ENCODE measurements at places on chromosomes 1 and 21.

DNA sequence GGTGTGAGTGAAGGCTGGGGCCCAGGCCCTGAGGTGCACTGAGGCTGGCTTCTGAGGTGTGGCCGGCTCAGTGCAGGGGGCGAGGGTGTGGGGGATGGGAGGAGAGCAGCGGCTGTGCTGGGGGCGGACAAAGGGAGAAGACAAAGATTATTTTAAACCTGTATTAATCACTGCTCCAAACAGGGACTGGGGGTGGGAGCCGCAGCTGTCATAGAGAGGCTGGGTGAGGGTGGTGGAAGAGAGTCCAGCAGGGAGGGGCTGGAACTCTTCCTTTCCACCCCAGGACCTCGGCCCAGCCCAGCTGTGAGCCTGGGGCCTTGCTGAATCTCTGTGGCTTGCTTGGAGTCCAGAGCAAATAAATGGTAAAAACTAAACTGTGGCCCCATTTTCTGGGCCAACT is 106.9 kb downstream of the KCND3 start:
- DNase-seq, result no peak

DNA sequence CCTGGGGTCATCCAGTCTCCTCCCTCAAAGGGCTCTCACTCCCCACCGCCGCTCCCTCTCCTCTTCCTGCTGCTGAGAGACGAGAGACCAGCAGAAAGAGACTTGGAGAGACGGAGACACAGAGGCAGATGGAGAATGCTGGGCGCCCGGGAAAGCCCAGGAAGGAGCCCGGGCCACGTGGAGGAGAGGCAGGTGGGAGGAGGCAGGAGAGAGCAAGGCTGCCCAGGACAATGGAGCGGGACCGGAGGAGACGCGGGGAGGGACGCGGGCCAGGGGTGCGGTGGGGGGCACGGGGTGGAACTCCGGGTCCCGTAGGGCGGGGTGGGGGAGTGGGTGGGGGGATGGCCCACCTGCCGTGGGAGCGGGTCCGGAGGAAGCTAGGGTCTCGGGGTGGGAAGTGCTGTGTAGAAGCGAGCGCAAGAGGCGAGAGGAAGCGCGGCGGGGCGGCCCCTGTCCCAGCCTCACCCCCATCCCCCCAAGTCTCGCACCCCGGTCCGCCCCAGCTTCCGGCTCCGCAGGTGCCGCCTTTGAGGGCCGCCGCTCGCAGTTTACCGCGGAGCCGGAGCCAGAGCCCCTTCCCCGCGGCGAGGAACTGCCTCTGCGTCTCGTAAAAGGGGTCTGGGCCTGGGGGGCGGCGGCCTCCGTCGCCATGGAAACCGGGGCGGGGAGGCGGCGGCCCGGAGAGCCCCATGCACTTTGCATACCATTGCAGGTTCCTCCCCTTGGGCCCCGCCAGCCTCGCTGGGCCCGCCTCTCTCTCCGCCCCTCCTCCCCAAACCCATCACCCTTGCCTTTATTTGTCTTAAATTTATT is 11.7 kb upstream of the EPHA2 start:
- DNase-seq, result no peak

DNA sequence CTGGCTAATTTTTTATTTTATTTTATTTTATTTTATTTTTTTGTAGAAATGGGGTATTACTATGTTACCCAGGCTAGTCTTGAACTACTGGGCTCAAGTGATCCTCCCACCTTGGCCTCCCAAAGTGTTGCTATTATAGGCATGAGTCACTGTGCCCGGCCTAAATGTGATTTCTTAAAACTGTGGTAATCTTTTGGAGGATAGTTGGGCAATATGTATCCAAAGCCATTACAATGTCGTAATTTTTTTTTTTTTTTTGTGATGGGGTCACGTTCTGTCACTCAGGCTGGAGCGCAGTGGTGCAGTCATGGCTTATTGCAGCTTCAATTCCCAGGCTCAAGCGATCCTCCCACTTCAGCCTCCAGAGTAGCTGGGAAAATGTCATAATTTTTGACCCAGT is 14.2 kb downstream of the ETV3L start:
- DNase-seq, result no peak

GRCh38 chr1:26328597-26328996 is 10.8 kb downstream of the CD52 start:
- DNase-seq, result no peak

DNA sequence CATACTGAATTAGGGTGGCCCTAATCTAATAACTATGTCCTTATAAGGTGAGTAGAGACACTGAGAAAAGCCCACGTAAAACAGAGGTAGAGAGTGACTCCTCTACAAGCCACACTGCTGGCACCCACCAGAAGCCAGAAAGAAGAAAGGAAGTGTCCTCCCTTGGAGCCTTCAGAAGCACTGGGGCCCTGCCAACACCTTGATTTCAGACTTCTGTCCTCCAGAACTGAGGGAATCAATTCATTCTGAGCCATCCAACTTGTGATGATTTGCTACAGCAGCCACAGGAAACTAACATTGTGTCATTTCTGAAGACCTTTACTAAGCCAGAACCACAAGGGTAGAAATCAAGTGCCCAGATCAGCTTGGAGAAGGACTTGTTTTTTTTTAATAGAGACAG is 15.0 kb downstream of the GNB1 start:
- DNase-seq, result no peak

DNA sequence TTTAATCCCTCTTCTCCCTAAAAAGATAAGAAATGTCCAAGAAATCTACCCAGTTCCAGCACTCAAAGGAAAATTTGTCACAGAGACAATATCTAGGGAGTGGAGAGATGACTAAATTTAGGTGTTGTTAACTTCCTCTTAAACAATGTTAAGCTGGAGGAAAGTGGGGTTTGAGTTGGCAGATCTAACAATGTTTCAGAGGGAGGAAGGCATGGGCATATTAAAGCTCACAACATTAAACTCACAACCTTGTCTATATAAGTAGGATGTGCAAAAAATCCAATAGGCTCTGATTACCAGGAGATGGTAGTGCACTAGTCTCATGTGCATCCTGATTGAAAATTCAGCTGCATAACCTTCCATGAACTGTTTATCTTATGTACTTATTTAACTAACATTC is 190.1 kb downstream of the BARHL2 start:
- no peak for DNase-seq

DNA sequence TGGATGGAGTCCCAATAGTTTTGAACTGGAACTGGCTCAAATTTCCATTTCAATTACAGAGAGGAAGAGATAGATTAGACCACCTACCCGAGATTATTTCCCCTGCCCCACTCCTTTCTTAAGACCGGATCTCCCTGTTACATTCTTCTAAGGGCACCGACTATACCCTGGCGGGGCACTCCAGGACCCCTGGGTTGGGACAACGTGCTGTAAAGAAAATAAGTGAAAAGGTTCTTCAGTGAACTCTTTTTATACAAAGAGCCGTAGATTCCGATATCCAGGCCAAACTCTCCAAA is 6.7 kb downstream of the NR5A2 start:
- DNase-seq, result no peak

DNA sequence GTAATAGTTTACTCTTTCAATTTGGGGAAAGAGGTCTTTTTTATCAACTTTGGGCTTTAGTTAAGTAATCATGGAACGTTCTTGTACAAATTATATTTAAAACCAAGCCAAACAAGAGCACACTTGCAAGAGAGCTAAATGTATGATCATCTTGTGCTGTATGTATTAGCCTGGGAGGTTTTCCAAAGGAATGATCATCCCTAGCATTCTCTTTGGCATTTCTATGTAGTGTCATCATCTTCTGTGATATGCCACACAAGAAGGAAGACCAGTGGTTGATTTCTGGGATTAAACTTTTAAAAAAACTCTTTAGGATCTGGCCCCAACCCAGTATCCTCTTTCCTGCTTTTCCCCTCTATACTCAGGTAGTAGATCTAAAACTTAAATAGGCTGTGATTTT is 38.4 kb upstream of the KCNQ4 start:
- DNase-seq, result peak; percentile 26

DNA sequence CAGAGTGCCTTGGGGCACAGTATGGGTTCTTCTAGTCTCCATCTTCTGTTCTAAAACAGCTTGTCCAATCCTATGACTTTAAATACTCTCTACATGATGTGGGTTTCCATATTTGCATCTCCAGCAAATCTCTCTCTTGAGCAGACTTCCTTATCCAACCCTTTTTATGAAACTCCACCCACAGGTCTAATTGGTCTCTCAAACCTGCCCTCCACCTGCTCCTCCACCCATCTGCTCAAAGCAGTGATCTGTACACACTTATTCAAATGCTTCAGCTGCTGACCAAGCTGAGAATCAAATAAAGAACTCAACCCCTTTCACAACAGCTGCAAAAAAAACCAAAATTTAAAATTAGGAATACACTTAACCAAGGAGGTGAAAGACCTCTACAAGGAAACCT is 11.5 kb downstream of the MCOLN2 start:
- no peak for DNase-seq

DNA sequence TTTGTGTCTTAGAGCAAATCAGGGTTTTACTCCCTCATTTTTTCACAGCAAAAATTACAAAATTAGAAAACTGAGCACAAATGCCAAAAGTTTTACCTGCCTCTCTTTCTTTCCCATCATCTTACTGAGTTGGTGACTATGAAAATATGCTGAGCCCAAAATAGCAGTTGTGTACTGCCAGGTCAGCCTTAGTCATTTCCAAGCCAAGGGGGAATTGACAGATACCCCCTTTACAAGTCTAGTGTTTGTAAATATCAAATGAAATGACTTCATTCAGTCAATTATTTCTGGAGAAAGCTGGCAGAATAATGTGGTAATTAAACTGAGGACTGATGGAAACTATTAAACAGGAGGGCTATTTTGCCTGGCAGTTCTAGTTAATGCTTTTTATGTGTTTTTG is 11.4 kb upstream of the GORAB start:
- DNase-seq, result no peak

GRCh38 chr1:6260433-6260934 is 414 bp downstream of the GPR153 start:
- no peak for DNase-seq

DNA sequence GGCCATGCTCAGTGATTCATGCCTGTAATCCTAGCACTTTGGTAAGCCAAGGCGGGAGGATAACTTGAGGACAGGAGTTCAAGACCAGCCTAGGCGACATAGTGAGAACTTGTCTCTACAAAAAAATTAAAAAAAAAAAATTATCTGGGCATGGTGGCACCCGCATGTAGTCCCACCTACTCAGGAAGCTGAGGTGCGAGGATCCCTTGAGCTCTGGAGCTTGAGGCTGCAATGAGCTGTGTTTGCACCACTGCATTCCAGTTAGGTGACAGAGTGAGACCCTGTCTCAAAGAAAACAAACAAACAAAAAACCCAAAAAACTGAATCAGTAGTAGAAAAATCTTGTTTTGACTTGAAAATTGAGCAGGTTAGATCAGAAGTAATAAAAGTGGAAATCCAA is 67.1 kb upstream of the IPO9 start:
- DNase-seq, result no peak

GRCh38 chr21:44378646-44379514 is 25.5 kb downstream of the TRPM2 start:
- DNase-seq, result no peak

GRCh38 chr1:47681735-47682134 is 243.9 kb downstream of the FOXD2 start:
- DNase-seq, result no peak

GRCh38 chr1:38745476-38746401 is 113.8 kb downstream of the RRAGC start:
- no peak for DNase-seq

GRCh38 chr1:223716302-223716862 is 4.0 kb downstream of the CAPN2 start:
- DNase-seq, result no peak

- DNase-seq, result no peak
Observed at GRCh38 chr1:46910790-46911189, 30.5 kb downstream of the CYP4A11 start.

DNA sequence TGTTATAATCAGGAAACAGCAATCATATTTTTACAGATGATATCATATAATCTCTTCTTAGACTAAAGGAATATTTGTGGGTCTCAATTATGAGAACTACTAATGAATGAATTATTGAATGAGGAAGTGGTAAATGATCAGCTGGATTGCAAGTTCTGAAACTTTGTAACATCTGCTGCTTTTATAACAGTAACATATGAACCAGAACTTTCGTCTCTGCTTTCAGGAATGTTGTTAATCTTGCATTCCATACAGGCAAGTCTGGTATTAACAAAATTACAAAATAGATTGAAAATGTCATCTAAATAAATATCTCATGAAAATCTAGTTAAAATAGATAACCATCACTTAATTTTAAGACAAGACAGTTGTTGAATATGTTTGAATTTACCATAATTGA is 110.5 kb upstream of the COL11A1 start:
- DNase-seq, result no peak

GRCh38 chr1:209612646-209613399 is 29.3 kb downstream of the CAMK1G start:
- DNase-seq, result no peak

GRCh38 chr1:65289449-65289848 is 19.9 kb upstream of the DNAJC6 start:
- no peak for DNase-seq

DNA sequence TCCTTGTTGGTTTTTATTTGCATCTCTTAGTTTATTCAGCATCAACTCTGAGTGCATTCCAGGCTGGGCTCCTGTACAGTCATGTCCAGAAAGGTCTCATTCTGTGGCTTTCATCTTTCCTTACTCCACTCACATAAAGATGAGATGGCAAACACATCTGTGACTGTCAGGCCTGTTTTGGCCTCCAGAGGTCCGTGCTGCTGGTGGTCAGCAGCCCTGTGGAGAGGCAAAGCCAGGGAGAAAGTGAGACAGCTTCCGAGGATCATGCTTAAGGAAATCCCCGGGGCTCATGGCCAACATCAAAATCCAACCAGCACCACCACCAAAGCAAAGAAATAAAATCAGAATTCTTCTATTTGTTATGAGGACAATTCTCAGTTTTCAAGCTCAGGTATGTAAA is 96.1 kb upstream of the HIVEP3 start:
- no peak for DNase-seq

DNA sequence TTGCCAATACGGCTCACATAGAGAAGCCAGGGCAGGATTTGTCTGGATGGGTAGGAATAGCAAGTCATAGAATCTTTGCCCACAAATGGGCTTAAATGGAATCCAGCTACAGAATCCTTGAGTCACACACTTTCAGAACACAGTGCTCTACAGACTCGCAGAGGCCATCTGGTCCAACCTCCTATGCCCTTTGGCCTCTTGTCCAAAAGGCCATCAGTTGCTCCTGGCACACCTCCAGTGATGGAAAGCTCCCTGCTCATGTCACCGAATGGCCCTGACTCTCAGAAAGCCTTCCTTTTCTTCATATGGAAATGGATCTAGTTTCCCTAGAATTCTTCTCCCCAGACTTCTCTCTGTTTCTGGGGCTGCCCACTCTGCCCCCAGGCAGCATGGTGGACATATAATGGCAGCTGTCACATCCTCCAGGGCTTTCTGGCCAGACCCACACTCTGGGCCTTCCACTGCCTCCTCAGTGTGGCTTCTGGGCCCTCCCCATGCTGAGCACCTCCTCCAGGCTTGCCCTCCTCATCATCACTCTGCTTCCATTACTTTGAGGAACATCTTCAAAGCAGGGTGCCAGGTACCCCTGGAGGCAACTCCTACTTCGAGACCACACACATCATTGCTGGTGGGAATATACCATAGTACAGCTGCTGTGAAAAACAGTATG is 33.6 kb upstream of the TRABD2B start:
- no peak for DNase-seq
